ENCODE measurements at places on chromosomes 13 and 19. TPM values are rescaled to one million over a fixed set of nuclear protein-coding genes. Genes with fewer than 3 reads are reported as not detected.

- H3K4me3 ChIP-seq: no peak overlapping the region
- no peaks in the 10 kb centered on the region for H3K27me3 ChIP-seq
- no peak for DNase-seq
- no peaks in the 10 kb centered on the region for H3K36me3 ChIP-seq
- no peak overlapping the region for H3K27ac ChIP-seq
Measured at GRCh38 chr19:47000373-47000772, 19.3 kb upstream of the NPAS1 start.

GRCh38 chr13:98856983-98857382 is 104.5 kb upstream of the SLC15A1 start:
- no peaks in the 10 kb centered on the region for H3K27me3 ChIP-seq
- DNase-seq: no peak
- no peak overlapping the region for H3K27ac ChIP-seq
- no peak overlapping the region for H3K4me3 ChIP-seq
- H3K36me3 ChIP-seq: no peaks in the 10 kb centered on the region

DNA sequence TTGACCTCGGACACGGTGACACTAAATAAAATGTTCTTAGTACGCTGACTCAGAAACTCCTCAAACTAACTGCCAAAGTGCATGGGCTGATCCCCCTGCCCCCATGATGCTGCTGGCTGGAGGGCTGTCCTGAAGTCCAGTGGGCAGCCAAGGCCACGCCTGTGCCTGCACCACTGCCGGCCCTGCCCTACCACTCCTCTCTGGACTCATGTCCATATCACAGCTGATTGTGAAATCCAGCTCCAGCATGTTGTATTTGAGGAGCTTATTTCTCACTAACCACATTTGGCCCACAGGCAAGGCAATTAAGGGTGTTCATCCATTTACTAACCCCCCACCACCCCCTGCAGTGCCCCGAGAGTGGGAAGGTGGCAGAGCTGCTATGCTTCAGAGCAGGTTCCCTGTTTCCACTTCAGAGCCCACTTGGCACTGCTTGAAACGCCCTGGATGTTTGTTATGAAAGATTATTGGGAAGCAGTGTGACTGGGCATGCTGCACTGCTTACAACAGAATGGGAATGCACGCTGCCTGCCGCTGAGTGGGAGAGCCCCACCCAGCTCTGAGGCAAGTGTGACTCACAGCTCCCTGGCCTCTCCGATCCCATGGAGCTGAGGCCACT is 114.0 kb downstream of the UQCRFS1 start:
- H3K36me3 ChIP-seq: no peaks in the 10 kb centered on the region
- H3K4me3 ChIP-seq: no peak overlapping the region
- H3K27ac ChIP-seq: no peak overlapping the region
- DNase-seq: peak; percentile 20
- no peaks in the 10 kb centered on the region for H3K4me1 ChIP-seq

- H3K4me3 ChIP-seq: no peak overlapping the region
- no peaks in the 10 kb centered on the region for H3K36me3 ChIP-seq
- no peak for DNase-seq
- H3K27ac ChIP-seq: no peak overlapping the region
Measured at GRCh38 chr13:93244141-93244917, 17.7 kb downstream of the GPC6 start.

DNA sequence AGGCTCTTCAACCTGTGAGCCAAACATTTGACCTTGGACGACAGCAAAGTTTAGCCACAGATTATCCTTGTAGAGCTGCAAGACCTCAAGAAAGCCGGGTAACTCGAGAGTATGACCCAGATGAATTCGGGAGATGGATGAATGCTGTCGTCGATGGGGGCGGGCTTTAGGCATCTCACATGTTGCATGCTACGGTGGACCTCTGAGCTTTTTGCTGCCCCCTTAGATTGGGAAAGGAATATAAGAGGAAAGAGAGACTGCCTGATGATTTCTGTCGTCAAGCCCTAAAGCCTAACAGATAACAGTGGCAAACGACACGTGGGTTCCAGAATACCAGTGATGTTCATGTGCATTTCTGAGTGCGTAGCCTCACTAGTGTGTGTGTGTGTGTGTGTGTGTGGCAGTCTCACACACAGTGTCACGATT is 730 bp upstream of the ABCC4 start:
- no peaks in the 10 kb centered on the region for H3K4me1 ChIP-seq
- H3K4me3 ChIP-seq: peak overlapping the region; percentile 66
- DNase-seq: no peak
- no peak overlapping the region for H3K27ac ChIP-seq

- H3K4me3 ChIP-seq: no peak overlapping the region
- no peaks in the 10 kb centered on the region for H3K36me3 ChIP-seq
- peak; percentile 86 for DNase-seq
- no peaks in the 10 kb centered on the region for H3K27me3 ChIP-seq
- peaks cover 2% of the 10 kb centered on the region for H3K4me1 ChIP-seq
Measured at GRCh38 chr19:18932216-18932841, 8.7 kb downstream of the HOMER3 start.

DNA sequence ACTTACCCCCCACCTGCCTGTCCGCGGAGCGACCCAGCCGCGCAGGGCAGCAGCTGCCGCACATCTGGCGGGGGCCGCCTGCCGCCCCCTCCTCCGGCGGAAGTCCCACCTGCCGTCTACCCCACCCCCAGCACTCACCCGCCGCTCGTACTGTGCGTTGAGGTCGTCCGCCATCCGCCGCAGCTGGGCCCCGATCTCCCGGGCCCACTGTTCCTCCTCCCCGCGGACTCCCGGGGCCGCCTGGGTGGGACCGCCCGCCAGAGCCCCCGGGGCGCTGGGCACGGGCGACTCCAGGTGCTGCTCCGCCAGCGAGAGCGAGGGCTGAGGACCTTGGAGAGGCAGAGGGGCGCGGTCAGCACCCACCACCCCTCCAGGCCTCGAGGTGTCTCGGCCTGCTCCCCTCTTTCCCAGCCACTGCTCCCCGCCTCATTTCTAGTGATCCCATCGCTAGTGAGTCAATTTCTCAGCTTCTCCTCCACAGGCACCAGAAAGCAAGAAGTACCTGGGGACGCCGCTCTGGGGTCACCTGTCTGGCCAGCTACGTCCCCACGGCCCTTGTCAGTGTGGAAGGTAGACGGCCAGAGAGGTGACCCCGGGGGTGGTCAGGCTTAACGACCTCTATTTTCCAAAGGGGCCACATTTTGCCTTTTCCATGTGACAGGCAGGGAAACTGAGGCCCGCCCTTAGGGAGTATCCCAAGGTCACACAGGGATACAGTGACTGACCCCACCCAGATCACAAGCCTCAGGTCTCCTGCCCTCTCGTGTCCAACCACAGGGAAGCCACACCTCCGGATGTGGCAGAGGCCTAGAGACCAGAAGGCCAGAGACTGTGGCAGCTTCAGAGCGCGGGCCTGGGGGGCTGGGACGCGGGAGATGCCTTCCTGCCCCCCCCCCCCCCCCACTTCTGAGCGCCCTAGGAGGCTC is 4.3 kb downstream of the BBC3 start:
- H3K36me3 ChIP-seq: no peaks in the 10 kb centered on the region
- peak; percentile 75 for DNase-seq
- H3K27ac ChIP-seq: peak overlapping the region; percentile 95
- H3K4me3 ChIP-seq: peak overlapping the region; percentile 64
- peaks cover 11% of the 10 kb centered on the region for H3K4me1 ChIP-seq

DNA sequence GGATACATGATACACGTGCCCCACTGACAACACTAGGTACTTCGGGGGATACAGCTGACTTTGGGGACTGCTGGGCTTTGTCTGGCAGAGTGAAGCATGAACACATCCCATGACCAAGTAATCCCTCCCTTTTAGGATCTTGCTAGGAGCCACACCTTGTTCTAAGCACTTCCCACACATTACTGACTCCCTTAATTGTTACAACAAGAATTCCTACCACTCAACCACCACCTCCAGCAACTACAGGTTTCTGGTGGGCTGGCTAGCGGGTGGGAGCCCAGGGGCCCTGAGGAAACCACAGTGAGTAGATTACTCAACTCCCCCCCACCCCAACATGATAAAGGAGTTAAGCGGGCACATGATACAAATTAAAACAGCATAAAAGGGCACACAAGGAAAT is 7.2 kb upstream of the SLC35E1 start:
- H3K27ac ChIP-seq: no peak overlapping the region
- no peaks in the 10 kb centered on the region for H3K36me3 ChIP-seq
- H3K4me1 ChIP-seq: peaks cover 3% of the 10 kb centered on the region
- H3K4me3 ChIP-seq: no peak overlapping the region
- no peak for DNase-seq

DNA sequence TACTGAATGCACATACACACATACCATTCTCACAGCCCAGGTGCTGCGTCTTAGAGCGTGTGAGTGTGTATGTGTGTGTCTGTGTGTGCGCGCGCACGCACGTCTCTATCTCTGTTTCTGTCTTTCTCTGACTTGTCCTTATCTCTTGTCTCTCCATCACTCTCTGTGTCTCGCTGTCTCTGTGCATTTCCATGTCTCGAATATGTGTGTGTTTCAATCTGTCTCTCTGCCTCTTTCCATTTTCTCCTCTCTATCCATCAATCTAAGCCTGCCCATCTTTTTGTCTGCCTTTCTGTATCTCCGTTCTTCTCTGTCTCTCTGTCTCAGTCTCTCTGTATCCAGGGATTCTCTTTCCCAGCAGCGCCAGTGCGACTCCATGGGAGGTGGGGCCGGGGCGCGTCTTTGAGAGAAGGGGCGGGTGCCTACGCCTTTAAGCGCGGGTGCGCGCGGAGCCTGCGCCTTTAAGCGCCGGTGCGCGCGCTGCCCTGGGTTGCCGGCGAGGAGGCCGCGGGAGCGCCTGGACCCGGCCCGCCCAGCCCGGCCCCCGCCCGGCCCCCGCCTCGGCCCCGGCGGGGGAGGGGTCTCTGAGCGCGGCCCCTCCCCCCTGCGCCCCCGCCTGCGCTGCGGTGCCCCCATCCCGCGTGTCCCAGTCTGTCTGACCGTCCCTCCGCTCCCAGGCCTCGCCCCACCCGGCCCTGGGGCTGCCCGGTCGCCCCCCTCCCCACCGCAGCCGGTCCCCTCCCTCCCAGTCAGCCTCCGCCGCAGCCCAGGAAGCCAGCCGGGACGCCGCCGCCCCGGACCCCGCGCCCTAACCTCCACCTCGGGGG is at the start of gene LRFN3:
TSS of gene LRFN3 (plus strand) at position 464 of the 827 bp plus-strand sequence. CDS start 3,052 bp downstream, outside the sequence.
- H3K27ac ChIP-seq: peak within 1 kb of the TSS; percentile 80
- peaks cover 13% of the 10 kb centered on the region for H3K4me1 ChIP-seq
- H3K4me3 ChIP-seq: peak within 1 kb of the TSS; percentile 60
- peak; percentile 77 for DNase-seq

- H3K27me3 ChIP-seq: no peaks in the 10 kb centered on the region
- no peak for DNase-seq
- H3K36me3 ChIP-seq: no peaks in the 10 kb centered on the region
- no peaks in the 10 kb centered on the region for H3K4me1 ChIP-seq
- no peak overlapping the region for H3K4me3 ChIP-seq
Measured at GRCh38 chr13:42412812-42413483, 141.0 kb downstream of the AKAP11 start.

- no peaks in the 10 kb centered on the region for H3K27me3 ChIP-seq
- DNase-seq: peak; percentile 43
- no peaks in the 10 kb centered on the region for H3K4me1 ChIP-seq
- peak overlapping the region; percentile 89 for H3K4me3 ChIP-seq
Measured at GRCh38 chr13:42041684-42042035, 6.8 kb upstream of the DGKH start.

DNA sequence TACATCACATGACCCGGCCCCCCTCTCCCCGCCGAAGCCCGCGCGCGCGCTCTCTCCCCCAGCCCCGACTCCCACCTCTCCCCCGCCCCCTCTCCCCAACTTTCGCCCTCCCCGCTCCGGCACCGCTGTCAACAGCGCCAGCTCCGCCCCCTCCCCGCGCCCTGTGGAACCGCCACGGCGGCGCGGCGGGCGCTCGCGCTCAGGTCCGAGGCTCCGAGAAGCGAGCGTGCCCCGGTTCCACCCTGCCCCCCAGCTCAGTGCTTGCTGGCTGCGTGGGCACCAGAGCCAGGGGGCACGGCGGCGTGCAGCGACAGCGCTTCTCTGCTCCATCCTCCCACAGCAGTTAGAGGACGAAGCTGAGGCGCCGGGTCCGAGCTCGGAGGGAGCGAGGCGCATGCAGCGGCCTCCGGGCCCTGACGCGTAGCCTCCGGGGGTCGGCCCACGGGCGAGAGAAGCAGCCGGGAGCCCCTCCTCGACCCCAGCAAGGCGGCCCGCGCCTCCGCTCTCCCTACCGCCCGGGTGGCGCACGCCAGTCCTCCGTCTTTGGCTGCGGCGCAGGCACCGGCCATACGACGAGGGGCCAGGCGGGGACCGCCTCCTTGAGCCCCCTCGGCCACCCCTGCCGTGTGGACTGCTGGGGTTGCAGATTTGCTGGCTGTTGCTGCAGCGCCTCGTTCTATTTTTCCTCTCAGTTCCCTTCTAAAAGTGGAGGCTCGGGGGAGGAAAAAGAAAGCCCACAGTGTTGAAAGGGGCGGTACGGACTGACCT is 109.5 kb downstream of the KCNRG start:
- H3K27ac ChIP-seq: peak overlapping the region; percentile 97
- DNase-seq: peak; percentile 98
- peak overlapping the region; percentile 83 for H3K4me3 ChIP-seq
- peaks cover 4% of the 10 kb centered on the region for H3K27me3 ChIP-seq
- no peaks in the 10 kb centered on the region for H3K36me3 ChIP-seq

- peak overlapping the region; percentile 83 for H3K27ac ChIP-seq
- H3K4me1 ChIP-seq: peaks cover 3% of the 10 kb centered on the region
- H3K36me3 ChIP-seq: no peaks in the 10 kb centered on the region
- no peaks in the 10 kb centered on the region for H3K27me3 ChIP-seq
- no peak for DNase-seq
- peak overlapping the region; percentile 91 for H3K4me3 ChIP-seq
Measured at GRCh38 chr19:2949939-2950285, 5.1 kb upstream of the ZNF77 start.

DNA sequence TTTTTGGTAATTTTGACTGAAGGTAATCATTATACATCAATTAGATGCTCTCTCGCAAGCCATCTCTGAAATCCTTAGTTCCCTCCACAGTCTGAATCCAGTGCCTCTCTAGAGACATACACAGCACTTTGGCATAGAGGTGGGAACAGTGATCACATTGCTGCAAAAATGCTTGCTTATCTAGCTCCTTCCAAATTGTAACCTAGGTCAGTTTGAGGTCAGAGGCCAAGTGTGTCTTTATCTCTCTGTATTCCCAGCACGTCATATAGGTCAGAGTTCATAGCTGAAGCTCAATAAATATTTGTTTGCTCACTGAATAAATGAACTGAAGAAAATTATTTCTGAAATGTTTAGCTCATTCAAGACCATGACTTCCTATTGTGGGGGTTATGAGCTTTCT is 462.5 kb downstream of the DIAPH3 start:
- H3K36me3 ChIP-seq: no peaks in the 10 kb centered on the region
- H3K4me1 ChIP-seq: no peaks in the 10 kb centered on the region
- no peak for DNase-seq
- H3K27me3 ChIP-seq: no peaks in the 10 kb centered on the region

GRCh38 chr13:73522937-73523336 is 464.1 kb downstream of the KLF5 start:
- H3K4me3 ChIP-seq: no peak overlapping the region
- H3K27me3 ChIP-seq: no peaks in the 10 kb centered on the region
- H3K4me1 ChIP-seq: no peaks in the 10 kb centered on the region
- no peak for DNase-seq
- no peak overlapping the region for H3K27ac ChIP-seq

The PSG2 gene
- not detected for total RNA-seq

The IL17D gene
- 1.7 TPM for total RNA-seq

The ZNF497 gene
- 3.4 TPM for total RNA-seq

The PRR36 gene
- 0.95 TPM for total RNA-seq

The EID2 gene
- 8.6 TPM for total RNA-seq

The F10 gene
- total RNA-seq: 28.3 TPM

The JAK3 gene
- 7.5 TPM for total RNA-seq
